ENCODE measurements at places on chromosomes 11 and 22.
A peak's percentile ranks its signal among the peaks of the same experiment; 100 is the strongest.

- no peak for DNase-seq
Observed at GRCh38 chr11:115325523-115325922, 178.7 kb downstream of the CADM1 start.

DNA sequence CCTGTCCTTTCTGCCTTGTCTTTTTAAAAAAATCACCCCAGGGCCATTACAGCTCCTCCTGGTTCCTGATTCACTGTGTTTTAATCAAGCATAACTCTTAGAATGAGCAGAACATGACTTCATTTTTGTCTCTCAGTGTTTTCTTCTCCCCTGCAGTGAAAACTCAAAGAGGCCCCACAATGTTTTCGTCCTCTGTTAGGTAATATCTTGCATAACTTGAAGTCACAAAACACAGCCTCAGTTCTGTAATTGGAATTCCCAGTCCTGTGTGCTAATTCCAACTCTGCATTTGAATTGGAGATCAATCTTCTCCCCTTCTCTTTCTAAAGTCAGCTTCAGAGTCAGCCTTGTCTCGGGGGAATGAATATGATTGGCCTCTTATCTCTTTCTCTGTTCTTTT is 186.5 kb upstream of the NAV2 start:
- DNase-seq, result no peak

DNA sequence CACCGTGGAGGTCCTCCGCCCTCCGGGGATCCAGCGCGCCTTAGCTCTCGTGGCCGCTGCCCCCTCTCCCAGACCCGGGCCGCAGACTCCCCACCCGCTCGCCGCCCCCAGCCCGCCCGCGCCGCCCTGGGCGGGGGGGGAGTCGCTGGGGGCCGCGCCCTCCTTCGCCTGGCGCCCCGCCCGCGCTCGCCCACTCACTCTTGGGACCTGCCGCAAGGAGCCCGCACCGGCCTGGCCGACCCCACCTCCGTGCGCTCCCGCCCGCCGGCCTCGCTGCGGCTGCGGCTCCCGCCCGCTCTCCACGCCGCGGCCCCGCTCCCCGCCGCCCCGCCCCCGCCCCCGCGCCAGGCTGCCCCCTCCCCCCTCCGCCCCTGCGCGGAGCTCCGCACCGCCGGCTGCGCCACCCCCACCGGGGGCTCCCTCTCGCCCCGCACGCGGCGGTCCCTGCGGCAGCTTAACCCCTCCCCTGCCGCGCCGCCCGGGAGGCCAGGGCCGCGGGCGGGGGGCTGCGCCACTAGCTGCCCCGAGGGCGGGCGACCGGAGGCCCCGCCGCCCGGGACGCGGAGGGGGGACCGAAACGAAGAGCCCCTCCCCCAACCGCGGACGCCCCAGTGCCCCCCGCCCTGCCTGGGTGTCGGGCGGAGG is 724 bp upstream of the RASGRP2 start:
- no peak for DNase-seq

- DNase-seq, result no peak
Observed at GRCh38 chr11:16993495-16993894, 20.7 kb downstream of the PLEKHA7 start.

- no peak for DNase-seq
Observed at GRCh38 chr22:37684803-37685615, 1.1 kb upstream of the NOL12 start.

GRCh38 chr11:61494381-61494961 is 14.1 kb upstream of the LRRC10B start:
- DNase-seq, result no peak

- no peak for DNase-seq
Observed at GRCh38 chr11:2914455-2915195, 14.6 kb downstream of the PHLDA2 start.

- DNase-seq, result no peak
Observed at GRCh38 chr11:67357831-67358670, 4.7 kb upstream of the POLD4 start.

- no peak for DNase-seq
Observed at GRCh38 chr11:131033151-131033651, 116.9 kb upstream of the SNX19 start.

GRCh38 chr22:31508536-31508935 is 12.2 kb downstream of the SFI1 start:
- DNase-seq, result no peak

DNA sequence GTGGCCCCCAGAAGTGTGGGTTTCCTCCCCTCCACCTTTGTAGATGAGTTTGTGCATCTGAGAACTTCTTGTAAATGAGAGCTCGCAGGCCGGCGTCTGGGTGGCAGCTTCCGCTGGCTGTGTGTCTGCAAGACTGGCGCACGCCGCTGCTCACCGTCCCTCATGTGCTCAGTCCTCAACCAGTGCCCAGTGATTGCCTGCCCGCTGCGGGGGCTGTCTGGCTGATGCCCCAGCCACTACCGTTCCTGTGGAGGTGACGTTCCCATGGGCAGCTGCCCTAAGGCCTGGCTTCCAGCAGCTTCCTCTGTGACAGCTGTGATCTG is 8.8 kb downstream of the TBX1 start:
- no peak for DNase-seq

DNA sequence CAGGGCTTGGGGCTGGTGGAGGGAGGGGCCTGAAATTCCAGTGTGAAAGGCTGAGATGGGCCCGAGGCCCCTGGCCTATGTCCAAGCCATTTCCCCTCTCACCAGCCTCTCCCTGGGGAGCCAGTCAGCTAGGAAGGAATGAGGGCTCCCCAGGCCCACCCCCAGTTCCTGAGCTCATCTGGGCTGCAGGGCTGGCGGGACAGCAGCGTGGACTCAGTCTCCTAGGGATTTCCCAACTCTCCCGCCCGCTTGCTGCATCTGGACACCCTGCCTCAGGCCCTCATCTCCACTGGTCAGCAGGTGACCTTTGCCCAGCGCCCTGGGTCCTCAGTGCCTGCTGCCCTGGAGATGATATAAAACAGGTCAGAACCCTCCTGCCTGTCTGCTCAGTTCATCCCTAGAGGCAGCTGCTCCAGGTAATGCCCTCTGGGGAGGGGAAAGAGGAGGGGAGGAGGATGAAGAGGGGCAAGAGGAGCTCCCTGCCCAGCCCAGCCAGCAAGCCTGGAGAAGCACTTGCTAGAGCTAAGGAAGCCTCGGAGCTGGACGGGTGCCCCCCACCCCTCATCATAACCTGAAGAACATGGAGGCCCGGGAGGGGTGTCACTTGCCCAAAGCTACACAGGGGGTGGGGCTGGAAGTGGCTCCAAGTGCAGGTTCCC is at the start of gene APOC3:
Gene APOC3 (plus strand): TSS at position 383 of the 659 bp plus-strand sequence. CDS start 676 bp downstream, outside the sequence.
- DNase-seq, result no peak

DNA sequence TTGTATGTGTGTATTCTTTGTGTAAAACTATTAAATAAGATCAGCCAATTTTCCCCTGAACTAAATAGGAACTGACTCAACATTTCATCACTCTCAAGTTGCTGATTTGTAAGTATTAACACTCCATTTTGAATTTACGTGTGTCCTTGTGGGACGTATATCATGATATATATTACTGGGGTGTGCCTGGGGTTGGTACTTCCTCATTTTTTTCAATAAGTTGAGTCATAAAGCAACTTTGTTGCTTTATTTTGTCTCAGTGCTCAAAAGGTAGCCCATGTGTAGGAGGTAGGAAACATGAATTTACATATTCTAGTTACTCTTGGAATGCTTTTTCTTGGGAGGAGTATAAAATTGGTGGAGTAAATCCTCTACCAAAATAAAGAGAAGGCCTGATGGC is 193.9 kb upstream of the RAG2 start:
- DNase-seq, result no peak

DNA sequence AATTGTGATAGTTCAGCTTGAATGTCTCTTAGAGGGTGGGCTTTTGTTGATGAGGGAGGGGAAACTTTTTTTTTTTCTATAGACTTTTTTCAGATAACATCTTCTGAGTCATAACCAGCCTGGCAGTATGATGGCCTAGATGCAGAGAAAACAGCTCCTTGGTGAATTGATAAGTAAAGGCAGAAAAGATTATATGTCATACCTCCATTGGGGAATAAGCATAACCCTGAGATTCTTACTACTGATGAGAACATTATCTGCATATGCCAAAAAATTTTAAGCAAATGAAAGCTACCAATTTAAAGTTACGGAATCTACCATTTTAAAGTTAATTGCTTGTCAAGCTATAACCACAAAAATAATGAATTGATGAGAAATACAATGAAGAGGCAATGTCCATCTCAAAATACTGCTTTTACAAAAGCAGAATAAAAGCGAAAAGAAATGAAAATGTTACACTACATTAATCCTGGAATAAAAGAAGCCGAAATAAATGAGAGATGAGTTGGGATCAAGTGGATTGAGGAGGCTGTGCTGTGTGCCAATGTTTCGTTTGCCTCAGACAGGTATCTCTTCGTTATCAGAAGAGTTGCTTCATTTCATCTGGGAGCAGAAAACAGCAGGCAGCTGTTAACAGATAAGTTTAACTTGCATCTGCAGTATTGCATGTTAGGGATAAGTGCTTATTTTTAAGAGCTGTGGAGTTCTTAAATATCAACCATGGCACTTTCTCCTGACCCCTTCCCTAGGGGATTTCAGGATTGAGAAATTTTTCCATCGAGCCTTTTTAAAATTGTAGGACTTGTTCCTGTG is 3.9 kb downstream of the MALAT1 start:
- peak; percentile 37 for DNase-seq

DNA sequence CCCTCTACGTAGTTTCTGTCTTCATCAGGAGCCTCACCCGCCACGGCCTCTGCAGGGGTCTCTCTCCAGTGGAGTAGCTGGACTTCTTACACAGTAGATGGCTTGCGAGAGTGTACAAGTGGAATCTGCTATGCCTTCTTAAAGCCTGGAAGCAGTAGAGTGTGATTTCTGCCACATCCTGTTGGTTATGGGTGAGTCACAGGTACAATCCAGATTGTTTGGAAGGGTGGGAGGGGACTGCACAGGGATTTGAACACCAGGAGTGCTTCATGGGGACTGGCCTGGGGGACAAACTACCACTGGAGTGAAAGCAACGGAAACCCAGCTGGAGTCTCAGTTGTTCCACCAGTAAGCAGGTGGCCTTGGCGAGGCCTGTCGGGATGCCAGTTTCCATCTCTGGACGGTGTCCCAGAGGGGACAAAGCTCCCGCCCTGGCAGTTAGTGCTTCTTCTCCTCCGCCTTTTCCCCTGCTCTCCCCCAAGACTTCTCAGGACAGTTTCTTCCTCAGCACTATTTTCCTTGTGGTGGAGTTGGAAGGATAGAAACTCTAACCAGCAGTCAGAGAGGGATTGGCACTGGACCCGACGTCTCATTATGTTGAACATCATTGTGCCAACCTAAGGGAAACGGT is 85.0 kb upstream of the RCN1 start:
- DNase-seq, result no peak

GRCh38 chr11:19344661-19345518 is 104.1 kb upstream of the E2F8 start:
- DNase-seq, result peak; percentile 71

DNA sequence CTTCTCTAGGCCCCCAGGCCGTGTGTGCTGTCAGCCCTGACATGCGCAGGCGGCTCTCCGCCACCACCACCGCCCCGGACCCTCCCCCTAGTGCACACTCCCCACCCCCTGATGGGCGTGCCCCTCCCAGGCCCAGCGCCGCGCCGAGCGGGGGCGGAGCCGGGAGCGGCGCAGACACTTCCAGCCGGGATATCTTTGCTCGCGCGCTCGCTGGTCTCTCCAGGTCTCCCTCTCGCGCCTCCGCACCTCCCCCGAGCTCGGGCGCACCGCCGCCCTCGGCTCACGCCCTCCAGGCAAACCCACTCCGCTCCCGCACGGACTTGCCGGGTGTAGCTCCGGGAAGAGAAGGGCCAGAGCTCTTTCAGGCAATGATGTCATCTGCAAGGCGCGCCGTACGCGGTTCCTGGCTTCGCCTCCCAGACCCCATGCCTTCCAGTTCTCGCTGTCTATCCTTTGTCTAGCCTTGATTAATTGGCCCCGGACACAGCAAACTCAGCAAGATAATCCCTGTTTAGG is at the start of gene SCN3B:
Gene SCN3B (minus strand): TSS at position 59 of the 516 bp plus-strand sequence. CDS start 823 bp downstream, outside the sequence.
- DNase-seq, result peak; percentile 35

- peak; percentile 49 for DNase-seq
Observed at GRCh38 chr11:124746621-124747243, 5.3 kb downstream of the VSIG2 start.

GRCh38 chr11:117535201-117535849 is 207.7 kb downstream of the CEP164 start:
- peak; percentile 45 for DNase-seq

- DNase-seq, result no peak
Observed at GRCh38 chr11:104620991-104621390, 277.3 kb downstream of the CASP12 start.

DNA sequence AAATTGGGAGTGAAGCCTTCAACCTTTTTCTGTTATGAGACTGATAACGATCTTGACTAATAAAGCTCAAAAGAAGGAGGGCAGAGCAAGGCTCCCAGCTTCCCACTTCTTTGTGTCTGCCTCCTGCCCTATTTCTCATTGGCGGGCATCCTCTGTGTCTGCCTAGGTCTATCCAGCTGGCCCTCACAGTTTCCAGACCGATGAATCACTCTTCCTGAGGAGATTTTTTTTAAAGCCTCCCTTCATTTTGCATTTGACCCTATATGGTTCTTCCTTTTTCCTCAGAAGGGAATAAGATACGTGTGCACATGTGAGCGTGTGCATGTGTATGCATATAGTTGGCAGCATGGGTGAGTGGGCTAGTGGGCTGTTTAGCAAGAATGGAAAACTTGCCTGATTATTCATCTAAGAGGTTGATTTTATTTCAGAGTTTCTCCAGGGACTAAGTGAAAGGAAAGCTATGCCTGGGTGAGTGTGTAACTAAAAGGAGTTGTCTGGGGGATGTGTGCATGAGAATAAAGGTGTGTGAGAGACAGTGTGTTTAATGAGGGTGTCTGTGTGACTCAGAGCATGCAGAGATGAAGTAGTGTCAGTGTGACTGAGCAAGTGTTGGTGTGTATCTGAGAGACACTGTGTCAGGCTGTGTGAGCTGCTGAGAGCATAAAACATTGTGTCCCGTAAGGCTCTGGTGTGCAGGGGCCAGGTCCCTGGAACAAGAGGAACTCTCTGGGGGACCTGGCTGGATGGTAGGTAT is 12.2 kb downstream of the PHLDB1 start:
- DNase-seq, result no peak

GRCh38 chr22:28012832-28013460 is 93.9 kb upstream of the PITPNB start:
- no peak for DNase-seq

- DNase-seq, result no peak
Observed at GRCh38 chr22:31039393-31039792, 41.7 kb upstream of the SMTN start.

- DNase-seq, result no peak
Observed at GRCh38 chr11:121838571-121838970, 277.4 kb downstream of the BLID start.
